ENCODE measurements at places on chromosomes 4 and X.

DNA sequence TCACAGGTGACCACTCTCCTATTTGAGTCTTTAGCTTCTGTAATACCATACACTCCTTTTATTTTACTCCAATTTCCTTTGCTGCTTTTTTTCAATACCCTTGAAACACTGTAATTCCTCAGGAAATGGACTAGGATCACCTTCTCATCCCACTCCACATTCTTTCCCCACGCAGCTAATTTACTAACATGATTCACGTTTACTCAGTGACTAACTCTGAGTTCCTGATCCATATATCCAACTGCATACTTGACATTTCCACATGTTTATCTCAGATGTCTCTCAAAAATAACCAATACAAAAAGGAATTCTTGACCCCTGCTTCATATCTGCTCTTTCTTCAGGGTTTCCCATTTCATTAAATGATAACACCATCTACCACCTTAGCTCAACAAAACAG lies 19.9 kb downstream of the RPS6KA6 start:
- no peak for DNase-seq

- peak; percentile 3 for DNase-seq
Observed at GRCh38 chrX:111869639-111870034, 6.3 kb upstream of the TRPC5OS start.

DNA sequence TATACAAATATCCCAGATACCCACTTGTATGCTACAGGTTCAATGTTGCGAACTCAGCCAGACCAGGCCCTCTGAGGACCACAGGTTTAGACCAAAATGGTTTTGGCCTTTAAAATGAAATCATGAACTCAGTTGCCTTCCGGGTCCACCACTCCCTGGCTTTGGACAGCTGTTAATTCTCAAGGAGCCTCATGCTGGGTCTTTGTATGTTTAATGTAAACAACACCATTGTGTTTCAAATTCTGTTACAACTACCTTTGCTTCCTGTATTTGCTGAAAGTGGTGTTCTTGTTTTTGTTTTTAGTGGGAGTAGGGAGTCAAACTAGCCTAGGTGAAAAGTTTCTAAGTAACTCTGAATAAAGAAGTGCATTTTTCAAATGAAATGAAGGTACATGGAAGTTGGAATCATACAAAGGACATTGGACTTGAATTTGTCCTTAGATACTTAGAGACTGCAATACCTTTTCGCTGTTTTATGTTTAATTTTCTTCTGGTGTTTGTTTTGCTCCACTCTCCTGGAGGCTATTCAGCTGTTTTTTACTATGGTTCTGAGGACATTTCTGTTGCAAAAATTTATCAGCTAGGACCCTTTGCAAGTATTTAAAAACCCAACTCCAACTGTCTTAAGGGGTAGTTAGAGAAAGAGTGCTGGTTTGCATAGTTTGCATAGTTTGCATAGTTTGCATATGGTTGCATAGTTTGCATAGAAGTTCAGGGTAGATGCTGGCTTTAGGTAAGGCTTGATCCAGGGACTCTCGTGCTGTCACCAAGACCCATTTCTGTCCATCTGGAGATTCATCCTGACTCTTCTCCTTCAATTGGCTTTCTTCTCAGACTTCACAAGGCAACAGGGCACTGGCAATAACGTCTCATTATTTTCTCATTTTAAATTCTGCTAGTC lies 70.1 kb downstream of the MID1IP1 start:
- DNase-seq, result no peak

- no peak for DNase-seq
Observed at GRCh38 chrX:9597361-9598035, 132.6 kb downstream of the TBL1X start.

- no peak for DNase-seq
Observed at GRCh38 chr4:81166458-81167160, 48.4 kb downstream of the PRKG2 start.

DNA sequence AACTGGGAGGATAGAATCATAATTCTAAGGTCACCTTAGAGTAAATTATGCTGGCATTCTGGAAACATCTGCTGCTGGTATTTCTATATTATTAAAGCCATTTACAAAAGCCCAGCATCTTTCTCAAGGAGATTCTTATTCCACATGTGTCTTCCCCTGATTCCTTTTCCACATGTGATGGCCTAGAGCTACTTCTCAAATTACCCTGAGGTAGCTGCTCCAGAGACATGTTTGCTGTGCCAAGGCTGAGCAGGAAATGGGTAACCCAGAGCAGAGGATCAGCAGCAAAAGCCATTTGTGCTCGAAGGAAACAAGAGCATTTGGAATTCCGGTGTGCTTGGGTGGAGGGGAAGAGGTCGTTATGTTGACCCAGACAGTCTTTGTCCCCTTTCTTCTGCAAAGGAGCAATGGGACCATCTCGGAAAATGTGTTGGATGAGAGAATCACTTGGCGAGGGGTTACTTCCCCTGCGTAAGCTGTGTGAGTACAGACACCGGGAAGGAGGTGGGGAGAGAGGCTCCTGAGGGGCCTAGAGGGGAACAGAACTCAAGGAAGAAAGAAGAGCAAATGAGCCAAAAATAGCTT lies 24.6 kb downstream of the TSC22D3 start:
- DNase-seq, result no peak

DNA sequence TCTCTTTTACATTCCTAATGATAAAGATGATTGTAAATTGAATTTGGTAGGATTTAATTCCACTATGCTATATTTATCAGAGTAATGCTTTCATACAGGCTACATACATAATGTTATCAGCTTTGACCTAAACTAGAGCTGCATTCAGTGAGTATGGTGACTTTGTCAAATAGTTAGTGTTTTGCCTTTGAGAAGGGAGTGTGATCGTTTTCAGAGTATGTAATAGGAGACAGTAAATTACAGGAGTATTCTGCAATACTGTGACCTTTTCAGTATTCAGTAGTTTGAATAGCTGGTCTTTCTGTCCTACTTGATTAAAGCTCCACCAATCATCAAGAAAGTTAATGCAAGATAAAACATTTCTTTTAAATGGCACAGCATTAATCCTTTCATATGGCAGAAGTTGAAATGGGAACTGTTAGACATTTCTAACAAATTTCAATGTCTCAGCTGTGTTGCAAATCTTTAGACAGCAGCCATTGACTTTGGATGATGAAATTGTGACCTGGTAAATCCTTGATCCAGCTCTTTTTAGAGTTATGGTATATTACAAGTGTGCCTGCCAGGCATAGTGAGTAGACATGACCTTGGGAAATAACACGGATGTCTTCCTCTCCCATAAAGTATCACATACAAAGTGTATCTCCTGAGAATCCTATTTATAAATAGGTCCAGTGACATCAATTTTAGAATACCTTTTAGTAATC lies 455.3 kb downstream of the KCTD8 start:
- DNase-seq, result no peak

- DNase-seq, result no peak
Observed at GRCh38 chrX:46202733-46203514, 342.3 kb downstream of the ZNF674 start.

DNA sequence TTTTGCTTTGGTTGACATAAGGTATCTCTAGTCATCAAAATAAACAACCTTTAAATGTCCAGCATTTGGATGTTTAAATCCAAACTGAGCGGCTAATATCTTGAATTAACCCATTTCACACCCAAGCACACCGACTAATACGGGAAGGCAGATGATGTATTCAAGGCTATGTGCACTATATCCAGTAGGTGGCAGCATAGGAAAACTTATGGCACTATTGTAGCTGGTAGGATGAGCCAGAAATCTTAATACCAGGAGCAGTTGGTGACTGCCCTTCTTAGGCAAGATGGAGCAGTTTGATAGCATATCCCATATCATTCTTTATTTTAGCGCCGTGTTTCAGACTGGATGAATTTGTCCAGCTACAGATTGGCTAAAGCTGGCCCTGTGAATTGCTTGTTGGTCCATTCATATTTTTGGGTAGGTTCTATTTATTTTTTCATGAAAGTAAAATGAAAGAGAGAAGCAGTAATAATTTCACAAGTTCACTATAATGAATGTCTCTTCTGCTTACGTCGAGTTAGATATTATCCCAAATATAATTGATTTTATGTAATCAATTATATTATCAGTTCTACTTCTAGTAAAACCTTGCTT lies 24.4 kb downstream of the UCHL1 start:
- no peak for DNase-seq

- DNase-seq, result no peak
Observed at GRCh38 chrX:9662148-9662547, 103.5 kb downstream of the GPR143 start.

- DNase-seq, result no peak
Observed at GRCh38 chr4:111362941-111363361, 740.1 kb upstream of the PITX2 start.

GRCh38 chr4:104986306-104986705 lies 160.4 kb upstream of the TET2 start:
- no peak for DNase-seq

DNA sequence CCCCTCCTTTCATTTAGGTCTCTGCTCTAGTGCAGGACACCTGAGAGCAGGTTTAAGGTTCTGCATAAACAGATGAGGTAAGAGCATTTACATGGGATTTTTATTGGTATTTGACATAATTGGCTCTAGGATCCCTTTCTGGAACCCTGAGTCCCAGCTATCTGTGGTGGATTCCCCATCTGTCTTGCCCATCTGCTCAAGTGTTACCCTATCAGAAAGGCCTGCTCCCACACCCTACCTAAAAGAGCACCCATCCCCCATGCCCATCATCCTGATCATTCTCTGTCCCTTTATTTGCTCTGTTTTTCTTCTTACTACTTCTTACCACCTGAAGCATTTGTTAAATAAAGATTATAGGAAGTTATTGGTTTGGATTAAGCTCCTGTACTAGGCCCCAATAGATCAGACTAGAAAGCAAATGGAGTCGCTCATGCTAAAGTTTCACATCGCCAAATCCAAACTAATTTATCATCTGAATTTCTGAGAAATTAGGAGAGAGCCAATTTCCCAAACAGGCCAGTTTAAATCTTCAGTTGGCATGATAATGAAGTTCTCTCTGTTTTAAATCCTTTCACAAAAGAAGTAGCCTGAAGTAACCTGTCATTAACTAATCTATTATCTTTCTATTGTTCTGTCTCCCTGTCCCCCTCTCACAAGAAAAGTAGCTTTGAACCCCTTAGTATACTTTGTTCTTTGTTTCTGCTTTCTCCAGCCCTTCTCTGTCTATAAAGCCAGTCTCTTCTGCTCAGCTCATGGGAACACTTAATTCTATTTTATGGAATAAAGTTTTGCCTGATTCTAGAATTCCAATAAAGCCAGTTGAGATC lies 178.6 kb downstream of the ZNF674 start:
- DNase-seq, result no peak

- no peak for DNase-seq
Observed at GRCh38 chr4:173273941-173274340, 60.2 kb downstream of the HMGB2 start.

DNA sequence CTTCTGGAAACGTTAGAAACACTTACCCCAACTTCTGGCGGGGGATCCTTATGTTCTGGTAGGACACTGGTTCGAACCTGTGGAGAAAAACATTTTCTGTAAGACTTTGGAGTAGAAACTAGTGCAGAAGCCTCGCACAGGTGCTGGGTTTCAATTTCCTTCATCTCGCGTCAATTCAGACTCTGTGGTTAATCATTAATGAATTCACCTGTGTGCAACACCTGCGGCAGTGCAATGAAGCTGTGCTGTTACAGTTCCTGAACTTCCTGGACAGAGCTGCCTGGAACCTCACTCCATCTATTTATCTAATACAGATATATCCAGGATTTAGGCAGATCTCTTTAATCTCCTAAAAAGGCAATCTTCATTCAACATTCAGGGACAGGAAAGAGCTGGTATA lies 531.4 kb downstream of the INPP4B start:
- DNase-seq, result peak; percentile 75

GRCh38 chr4:79666112-79666511 lies 258.1 kb upstream of the GK2 start:
- DNase-seq, result no peak

- DNase-seq, result no peak
Observed at GRCh38 chrX:9988762-9989161, 21.6 kb downstream of the CLDN34 start.

- no peak for DNase-seq
Observed at GRCh38 chr4:53040459-53040815, 178.3 kb downstream of the RASL11B start.

DNA sequence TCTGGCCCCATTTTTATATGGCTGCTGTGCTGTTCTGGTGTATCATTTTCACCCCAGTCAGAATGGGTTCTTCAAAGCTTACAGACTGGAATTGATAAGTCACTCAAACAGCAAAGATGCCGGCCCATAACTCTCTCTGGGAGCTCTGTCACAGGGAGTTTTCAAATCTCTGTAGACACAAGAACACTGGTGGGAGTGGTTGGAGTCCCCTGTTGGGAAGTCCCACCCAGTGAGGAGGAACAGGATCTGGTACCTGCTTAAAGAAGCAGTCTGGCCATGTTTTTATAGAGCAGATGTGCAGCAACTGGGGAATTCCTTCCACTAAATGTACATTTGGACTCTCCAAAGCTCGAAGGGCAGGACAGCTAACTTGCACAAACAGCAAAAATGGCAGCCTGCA lies 69.3 kb upstream of the UGT2B7 start:
- DNase-seq, result no peak

DNA sequence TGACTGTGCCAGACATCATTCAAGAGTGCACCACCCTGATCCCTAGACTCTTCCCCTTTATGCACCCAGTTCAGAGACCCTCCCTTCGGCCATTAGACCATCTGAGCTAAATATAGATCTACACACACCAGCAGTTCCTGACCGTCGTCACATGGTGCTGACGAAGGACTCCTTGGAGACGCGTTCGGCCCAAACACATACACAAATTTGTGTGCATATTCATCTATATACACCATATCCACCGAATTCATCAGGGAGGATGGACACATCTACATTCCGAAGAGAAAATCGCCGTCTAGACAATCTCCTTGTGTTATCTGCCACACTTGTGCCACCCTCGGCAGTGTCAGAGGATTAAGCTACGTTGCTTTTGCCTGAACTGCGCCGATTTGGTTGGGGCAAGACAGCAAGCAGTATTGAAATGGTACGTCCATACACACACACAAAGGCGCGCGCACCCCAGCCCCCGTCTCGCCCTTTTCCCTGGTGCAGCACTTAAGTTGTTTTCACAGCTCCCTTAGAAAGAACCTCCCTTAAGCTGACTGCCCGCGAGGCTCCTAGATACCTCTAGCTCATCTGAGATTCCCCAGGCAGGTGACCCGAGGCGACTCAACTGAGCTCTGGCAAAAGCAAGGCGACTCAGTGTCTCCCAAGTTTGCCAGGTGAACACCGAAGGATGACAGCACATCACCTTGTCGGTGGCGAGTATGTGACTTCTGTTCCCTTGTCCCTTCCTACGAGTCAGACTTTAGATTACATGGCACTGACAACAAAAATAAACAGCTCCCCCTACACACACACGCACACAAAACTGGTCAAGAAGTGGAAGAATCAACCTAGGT lies 1.0 kb downstream of the RASGEF1B start:
- peak; percentile 72 for DNase-seq

DNA sequence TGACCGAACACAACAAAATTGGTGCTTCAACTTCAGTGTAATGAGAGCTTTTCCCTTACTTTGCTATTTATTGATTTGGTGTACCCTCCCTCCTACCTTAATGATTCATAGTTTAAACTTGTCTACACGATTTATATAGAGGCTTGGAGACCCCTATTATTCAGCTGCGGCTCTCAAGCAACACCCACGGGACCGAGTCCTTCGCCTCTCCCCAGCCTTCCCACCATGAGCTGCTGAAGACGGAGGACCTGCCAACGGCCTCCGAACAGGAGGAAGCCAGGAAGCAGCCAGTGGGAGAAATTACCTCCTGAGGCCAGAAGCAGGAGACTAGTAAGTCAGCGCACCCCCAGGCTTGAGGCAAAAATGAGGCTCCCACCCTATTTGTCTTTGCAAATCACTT lies 78.7 kb downstream of the DCTD start:
- no peak for DNase-seq

All from left colon (tissue), 2 donors.